Stimulated activated CD8-positive, alpha-beta memory T cell treated with anti-CD3 and anti-CD28 coated beads, Interleukin-2, amount 100 ng/mL, for 1 hour (primary cell): ENCODE measurements at places on chromosomes 1 and 21.

GRCh38 chr1:23497777-23498439 lies 13.9 kb upstream of the ASAP3 start:
- no peak for DNase-seq

GRCh38 chr1:232574889-232575762 lies 54.8 kb downstream of the SIPA1L2 start:
- DNase-seq, result no peak

GRCh38 chr1:178954325-178954690 lies 71.4 kb upstream of the FAM20B start:
- no peak for DNase-seq

DNA sequence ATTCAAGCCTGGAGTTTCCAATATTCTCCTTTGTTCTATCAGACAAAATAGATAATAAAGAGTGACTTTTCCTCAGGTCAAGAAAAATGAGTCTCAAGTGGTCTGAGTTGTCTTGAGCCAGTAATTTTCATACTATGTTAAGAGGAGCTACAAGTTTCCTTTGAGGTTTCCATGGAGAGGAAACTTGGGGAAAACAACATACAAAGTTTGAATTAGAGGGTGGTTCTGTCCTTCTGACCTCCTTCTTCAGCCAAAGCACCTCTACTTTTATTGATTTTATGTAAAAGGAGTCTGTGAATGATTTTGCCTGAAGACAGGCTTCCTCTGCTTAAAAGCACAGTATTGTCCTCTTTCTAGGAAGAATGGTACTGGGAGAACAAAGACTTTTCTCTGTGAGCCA lies 497.2 kb upstream of the PKN2 start:
- DNase-seq, result no peak

GRCh38 chr21:27526451-27526850 lies 559.6 kb upstream of the ADAMTS5 start:
- no peak for DNase-seq

DNA sequence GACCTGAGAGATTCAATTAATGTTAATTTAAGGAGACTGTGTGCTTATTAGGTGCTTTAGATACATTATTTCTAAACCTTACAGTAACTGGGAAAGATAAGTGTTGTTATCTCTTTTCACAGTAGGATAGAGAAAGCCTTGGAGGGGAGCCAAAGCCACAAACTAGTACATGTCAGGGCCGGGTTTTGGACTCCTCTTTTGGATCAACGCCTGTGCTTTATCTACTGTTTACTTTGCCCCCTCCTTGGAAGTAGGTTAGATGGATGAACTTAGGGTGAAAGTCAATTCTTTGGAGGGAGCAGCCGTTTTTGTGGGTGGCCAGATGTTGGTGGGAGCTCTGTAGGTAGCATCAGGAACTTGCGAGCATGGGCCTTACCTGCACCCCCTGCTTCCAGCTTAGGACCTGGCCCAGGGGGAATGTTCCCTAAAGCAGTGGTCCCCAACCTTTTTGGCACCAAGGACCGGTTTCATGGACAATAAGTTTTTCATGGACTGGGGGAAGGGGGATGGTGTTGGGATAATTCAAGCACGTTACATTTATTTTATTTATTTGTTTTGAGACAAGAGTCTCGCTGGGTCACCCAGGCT lies 1.7 kb downstream of the HHAT start:
- DNase-seq, result no peak

DNA sequence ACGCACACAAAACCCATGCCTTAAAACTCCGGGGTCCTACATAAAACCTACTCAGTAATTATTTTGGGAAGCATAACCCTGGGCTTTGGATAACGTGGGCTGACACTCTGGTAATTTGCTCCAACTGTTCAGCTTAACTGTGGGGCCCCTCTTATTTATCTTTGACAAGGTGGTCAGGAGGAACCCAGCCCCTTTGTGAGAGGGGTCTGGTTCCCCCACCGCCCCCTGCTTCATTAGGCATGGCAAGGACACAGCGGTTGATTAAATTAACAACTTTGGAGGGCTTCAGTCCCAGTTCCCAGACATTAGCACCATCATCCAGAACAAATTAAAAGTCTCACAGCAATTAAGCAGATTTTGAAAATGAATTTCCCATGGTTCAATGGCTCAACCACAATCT lies 14.7 kb downstream of the WLS start:
- DNase-seq, result no peak

DNA sequence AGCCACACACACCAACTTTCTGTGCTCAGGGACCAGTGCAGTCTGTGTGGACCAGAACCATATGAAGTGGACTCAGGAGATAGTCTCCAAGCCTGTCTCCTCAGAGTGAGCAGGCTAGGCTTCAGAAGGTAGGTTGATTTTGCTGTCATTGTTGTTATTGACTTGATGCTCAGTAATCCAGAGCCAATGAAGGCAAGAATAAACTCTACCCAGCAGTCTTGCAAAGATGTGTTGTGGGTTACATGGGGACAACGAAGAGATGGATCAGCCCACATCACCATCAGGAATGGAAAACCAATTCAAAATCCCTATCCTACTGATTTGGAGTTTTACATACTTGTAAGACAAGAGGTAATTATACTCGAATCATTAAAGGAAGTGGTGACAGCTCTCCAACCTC lies 37.4 kb downstream of the PHC2 start:
- no peak for DNase-seq

DNA sequence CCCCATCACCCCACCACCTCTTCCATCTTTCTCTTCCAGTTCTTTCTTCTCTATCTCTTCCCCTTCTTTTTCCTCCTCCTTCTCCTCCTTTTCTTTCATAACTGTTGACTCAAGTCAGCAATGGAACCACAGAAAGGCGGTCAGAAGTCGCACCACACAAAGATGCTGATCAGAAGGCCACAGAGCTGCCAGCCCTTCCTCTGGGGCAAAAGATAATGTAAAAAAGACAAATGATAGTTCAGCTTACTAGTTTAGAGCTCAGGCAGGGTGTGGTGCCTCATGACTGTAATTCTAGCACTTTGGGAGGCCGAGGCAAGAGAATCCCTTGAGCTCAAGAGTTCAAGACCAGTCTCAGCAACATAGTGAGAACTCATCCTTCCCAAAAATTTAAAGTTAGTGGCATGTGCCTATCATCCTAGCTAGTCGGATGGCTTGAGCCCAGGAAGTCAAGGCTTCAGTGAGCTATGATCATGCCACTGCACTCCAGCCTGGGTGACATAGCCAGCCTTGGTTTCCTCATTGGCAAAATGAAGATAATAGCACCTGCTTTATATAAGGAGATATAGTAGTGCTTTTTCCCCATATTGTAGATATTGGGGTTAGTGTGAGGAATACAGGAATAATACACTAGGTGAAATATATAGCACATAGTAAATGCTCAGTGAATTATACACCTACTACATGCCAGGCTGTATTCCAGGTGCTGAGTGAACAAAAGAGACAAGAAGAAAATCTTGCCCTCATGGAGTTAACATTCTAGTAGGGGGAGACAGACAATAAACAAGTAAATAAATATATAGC lies 12.5 kb upstream of the IGSF3 start:
- no peak for DNase-seq

DNA sequence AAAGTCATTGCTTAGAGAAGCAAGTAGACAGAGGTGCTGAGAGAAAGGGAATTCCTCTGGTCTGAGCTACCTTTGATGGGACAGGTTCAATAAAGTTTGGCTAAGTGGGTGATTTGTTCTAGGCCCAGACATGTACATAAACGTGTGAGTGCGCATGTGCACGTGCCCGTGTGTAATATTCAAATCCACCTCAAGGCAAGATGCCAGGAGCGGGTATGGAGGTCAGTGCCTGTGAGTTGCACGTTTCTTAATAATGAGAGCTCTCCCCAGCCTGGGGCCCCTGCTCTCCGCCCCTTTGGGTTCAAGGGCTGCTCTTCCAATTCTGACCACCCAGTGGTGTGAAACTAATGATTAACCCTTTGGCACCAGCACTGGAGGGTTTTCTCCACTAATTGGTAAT lies 53.8 kb upstream of the LMO4 start:
- DNase-seq, result no peak

DNA sequence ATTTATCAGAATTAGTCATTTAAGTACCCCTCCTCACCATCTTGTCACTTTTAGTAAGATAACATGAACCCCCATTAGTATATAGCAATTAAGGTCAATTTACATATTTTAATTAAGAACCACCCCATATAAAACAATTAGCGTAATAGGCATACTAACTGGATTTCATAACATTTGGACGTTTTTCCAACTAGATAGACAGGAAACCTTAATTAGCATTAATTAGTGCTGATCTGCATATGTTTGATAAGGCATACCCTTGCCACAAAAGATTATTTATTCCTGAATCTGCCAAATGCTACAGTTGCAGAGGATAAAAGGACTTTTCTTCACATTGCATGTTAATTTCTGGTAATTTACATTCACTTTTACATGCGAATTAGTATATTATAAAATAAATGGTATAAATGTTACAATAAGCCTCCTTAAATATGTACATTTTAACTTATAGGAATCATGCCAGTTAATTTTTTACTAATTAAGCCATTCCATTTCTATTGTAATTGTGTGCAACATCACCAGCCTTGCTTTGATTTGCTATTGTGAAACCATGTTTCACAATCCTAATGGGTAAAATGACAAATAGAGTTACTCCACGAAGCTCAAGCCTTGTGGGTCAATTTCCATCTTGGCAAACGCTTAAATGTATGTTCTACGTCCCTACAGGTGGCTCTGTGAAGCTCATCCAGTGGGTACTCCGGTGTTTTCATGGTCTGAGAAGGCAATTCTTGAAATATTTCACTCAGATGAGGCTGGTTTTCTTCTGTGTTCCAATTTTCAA lies 469.6 kb downstream of the DPYD start:
- no peak for DNase-seq

DNA sequence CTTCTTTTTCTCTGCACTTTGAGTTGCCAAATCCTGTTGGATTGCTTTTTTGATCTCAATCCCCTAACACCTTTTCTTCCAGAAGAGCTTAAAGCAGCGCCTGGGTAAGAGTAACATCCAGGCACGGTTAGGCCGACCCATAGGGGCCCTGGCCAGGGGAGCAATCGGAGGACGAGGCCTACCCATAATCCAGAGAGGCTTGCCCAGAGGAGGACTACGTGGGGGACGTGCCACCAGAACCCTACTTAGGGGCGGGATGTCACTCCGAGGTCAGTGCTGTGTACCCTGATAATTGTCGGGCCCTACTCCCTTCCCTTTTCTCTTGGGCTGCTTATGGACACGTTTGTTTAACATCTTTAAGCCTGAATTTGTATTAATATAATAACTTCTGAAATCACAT lies 8.3 kb downstream of the CHTOP start:
- no peak for DNase-seq

- DNase-seq, result no peak
Observed at GRCh38 chr1:206814716-206815341, 42.5 kb upstream of the IL10 start.

DNA sequence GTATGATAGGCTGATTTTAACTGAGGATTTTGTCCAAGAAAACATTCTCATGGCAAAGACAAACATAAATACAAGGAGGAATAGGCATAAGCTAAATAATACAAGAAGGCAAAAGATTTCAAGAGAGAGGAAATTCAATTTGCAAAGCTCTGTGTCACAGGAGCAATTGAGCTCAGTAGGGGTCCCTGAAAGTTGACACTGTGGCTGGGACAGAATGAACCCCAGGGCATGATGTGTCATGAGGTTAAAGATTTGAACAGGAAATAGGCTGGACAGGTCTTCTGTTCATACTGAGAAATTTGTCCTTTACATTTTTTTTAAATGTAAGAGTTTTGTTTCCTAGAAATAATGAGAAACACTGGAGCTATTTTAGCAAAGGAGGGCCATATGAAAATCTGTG lies 555.4 kb upstream of the NEGR1 start:
- no peak for DNase-seq

DNA sequence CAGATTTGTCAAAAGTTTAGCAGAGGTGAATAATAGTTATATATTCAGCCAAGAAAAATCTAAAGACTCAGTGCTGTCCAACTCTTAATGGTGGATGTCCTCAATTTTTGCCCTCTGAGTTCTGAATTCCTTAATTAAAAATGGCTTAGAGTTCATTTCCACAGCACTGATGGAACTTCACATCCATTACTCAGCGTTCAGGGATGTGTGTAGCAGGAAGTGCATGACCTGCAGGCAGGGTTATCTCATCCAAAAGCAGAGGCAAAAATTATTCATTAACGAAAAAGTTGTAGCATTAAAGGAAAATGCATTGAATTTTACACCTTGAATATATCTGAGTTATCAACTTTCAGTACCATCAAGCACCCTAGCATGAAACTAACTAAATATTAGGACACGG lies 96.7 kb downstream of the ZP4 start:
- DNase-seq, result no peak
